ENCODE measurements at places on chromosomes 3 and 15. TPM values are rescaled to one million over a fixed set of nuclear protein-coding genes. Genes with fewer than 3 reads are reported as not detected.

GRCh38 chr15:39140060-39140604 lies 440.7 kb upstream of the THBS1 start:
- DNase-seq: peak; percentile 42

DNA sequence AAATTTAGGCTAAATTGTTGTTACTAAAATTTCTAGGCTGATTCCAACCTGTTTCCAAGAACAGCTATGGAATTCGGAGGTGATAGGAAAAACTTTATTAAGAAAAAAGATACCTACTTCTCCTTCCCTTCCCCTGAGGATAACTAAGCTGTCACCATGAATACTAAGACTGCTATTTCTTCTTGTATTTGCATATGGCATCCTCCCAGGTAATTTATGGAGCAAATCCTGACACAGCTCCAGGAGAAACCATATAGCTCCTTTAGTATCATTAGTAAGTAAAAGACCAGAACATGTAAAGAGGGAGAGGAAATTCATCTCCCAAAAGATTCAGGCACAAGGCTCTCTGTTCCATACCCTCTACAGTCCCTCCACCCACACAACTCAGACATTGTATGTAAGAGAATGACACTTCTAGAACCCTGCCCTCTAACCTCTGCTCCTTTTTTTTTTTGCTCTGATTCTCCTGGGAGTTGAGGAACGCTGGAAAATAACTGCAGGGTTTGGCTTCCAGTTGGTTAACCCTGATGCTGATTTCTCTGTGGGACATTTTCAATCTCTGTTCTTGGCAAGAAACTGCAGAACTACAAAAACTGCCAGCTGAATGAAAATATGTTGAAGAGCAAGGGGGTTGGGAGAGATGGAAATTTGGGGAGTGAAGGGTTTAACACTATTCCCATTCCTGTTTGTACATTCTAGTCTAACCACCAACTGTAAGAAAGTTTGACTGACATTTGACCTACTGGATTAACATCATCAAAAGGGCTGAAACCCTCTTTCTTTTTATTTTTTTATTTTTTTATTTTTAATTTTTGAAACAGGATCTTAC lies 14.2 kb upstream of the MAGI1 start:
- DNase-seq: no peak

- DNase-seq: no peak
Measured at GRCh38 chr3:120258009-120258408, 27.0 kb downstream of the GPR156 start.

GRCh38 chr3:51968170-51968775 lies 1.0 kb upstream of the PCBP4 start:
- DNase-seq: no peak

GRCh38 chr3:65412588-65412987 lies 626.1 kb downstream of the MAGI1 start:
- DNase-seq: peak; percentile 42

DNA sequence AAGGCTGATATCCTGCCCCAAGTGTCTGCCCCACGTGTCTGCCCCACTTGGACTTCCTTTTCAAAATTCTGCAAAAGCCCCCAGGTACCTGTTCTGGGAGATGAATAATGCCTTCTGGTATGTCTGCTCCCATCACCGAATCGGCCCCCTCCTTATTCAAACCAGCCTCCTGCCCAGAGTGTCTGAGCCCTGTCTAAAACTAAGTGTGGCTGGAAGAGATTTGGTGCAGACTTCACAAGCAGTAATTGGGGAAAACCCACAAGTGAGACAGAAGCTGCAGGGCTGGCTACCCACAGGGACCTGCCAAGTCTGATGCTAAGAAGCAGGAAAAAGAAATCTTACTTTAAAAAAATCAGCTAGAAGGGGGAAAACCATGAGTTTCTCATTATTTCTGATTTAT lies 85.1 kb downstream of the DUT start:
- DNase-seq: no peak

- DNase-seq: no peak
Measured at GRCh38 chr15:99138491-99138982, 33.7 kb downstream of the SYNM start.

DNA sequence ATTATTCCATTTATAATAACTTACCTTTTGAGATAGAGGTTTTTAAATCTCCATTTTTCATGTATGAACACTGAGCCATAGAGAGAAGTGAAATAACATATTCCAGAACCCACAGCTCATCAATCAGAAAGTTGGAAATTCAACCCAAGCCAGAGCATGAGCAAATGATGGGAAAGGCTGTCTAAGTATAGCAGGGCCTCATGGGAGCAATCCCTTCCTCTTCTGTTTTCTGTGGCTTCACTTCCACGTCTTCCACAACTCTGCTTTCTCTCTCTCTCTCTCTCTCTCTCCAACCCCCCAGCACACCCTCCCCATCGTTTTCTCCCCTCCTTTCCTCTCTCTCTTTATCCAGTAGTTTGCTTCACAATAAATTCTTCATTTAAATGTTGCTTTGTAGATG lies 14.8 kb upstream of the IL1RAP start:
- peak; percentile 34 for DNase-seq

DNA sequence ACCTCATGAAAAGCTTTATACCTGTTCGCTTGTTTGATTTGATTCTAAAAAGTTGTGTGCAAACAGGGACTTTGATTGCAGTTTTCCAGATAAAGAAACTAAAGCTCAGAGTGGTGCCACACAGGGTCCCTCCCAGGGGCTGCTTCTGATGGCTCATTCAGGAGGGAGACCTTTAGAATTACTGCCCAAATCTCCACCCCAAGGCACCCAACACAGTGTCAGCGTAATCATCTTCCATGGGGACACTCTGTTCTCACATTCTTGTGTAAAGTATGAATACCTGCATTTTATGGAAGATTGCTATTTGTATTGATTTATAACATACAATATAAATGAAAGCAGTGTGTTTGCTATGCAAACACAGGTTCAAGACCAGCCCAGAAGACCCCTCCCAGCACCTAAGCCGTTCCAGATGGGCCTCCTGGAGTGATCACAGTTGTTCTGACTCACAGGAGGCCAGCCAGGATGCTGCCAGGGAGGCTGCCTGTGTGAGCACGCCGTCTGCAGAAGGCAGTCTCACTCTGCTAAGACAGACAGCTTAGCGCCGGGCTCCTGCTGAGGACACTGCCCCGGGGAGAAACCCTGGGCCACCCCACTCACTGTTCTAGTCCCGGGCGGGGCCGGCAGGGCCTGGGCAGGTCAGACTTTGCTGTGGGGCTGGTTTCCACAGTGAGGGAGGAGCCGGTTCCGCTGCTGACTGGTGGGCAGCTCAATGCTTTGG lies 185.6 kb downstream of the FAM43A start:
- DNase-seq: no peak

DNA sequence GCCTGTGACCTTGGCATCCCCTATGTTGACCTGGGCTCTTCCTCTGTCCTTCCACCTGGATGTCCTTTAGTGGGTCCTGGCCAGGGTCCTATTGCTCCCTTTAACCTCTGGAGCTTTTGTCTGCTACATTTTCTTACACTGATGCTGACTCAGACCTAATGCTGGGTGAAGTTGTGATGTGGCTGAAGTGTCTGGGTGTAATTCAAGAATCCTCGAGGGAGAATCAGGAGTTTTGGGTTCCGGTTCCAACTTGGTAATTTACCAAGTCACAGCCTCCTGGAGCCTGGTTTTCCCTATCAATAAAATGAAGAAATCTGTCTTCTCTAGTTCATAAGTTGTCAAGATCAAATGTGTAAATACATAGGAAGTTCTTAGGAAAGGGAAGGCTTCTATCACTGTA lies 25.6 kb downstream of the CEP19 start:
- no peak for DNase-seq

- no peak for DNase-seq
Measured at GRCh38 chr3:184472723-184473428, 88.7 kb upstream of the EPHB3 start.

DNA sequence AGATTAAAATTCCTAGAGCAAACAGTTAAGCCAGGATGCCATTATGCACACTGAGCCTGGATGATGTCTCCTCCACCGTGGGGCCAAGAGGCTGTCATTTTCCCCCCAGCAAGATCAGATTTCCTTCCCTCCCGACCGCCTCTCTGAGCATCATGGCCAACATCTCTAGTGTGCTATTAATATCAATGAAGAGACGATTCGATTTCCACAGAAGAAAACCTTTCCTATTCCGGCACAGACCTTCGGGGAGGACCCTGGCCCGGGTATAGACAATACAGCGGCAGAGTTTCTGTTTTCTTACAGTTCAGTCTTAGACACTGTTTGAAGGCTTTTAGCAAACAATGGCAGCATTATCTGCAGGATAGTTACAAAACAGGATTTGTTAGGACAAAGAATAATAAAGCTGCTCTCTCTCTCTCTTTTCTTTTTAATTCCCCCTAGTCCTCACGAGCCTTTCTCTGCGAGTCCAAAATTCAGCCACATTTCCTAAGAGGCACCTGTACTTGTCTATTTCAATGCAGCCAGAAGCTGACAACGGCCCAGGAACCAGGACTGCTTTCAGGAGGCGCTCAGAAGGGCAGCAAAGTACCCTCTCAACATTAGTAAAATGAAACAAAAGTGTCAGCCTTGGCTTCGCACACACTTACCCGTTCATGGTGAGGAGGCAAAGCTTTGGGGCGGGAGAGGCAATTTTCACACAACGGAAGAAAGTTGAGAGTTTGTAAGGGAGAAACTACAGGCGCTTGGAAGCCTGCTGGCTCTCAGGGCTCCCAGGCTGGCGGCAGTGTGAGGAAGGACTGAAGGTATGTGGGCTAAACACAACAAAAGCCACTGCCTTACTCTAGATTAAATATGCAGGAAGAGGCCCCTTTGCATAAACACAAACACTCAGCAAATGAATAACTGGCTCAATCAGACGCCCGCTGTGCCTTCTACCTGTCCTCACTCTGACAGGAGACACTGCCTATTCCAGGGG lies 278.0 kb downstream of the FOXP1 start:
- peak; percentile 86 for DNase-seq

- no peak for DNase-seq
Measured at GRCh38 chr3:52403955-52404354, 40.9 kb downstream of the SEMA3G start.

GRCh38 chr15:92803852-92804609 lies 96.1 kb upstream of the CHD2 start:
- DNase-seq: no peak

DNA sequence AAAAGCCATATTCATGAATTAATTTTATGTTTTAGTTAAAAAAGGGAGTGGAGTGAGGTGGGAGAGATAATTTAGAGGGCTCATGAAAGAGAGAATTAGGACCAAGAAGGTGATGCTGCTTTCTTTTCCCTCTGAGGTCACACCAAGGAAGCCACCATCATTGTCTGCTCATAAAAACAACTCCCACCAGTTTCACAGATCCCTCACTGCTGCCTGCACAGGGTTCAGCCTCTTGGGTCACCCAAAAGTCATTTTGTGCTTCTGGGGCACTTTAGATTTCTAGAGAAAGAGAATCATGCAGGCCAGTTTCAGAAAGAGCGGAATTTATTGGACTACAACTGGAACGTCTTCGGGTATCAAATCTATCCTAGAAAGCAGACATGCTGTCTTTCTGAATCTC lies 241.4 kb upstream of the EOMES start:
- no peak for DNase-seq

DNA sequence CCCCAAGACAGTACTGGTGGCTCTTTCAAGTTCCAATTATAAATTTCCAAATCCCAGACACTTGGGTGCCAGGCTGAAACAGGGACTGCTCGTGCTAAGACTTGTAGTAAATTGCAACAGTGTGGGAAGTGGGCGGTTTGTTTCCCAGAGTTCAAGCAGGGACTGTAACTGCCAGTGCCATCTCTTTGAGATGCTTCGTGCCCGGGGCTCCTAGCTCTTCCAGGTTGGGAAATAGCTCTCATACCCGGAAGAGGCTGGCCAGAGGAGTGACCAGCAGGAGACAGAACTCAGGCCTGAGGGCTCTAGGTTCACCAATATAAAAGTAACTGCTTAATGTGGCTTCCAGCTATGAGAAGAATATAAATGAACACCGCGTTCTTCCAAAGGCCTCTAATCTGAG lies 54.0 kb upstream of the NEO1 start:
- DNase-seq: no peak

- DNase-seq: no peak
Measured at GRCh38 chr3:23834082-23834870, 28.5 kb downstream of the UBE2E1 start.

- DNase-seq: no peak
Measured at GRCh38 chr3:182730675-182731042, 62.6 kb upstream of the ATP11B start.

DNA sequence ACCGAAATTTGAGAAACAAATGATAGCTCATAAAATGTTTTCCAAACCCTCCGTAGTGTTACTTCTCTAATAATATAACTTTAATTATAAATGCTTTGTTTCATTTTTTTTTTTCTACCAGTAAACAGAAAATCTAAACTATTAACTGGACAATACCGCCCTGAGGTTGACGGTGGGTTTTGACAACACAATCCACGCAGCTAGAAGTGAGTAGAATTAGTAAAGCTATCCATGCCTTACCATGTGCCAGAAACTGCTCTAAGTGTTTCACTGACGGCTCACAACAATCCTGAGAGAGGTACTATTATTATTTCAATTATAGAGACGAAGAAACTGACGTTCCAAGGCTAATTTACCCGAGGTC lies 410 bp downstream of the NDUFAF1 start:
- no peak for DNase-seq

- peak; percentile 42 for DNase-seq
Measured at GRCh38 chr15:32641517-32642059, at the start of gene SCG5. SCG5 (plus strand) TSS chr15:32641710; CDS start chr15:32643593, 1,883 bp downstream.

GRCh38 chr3:182683858-182684257 lies 109.4 kb upstream of the ATP11B start:
- DNase-seq: no peak

DNA sequence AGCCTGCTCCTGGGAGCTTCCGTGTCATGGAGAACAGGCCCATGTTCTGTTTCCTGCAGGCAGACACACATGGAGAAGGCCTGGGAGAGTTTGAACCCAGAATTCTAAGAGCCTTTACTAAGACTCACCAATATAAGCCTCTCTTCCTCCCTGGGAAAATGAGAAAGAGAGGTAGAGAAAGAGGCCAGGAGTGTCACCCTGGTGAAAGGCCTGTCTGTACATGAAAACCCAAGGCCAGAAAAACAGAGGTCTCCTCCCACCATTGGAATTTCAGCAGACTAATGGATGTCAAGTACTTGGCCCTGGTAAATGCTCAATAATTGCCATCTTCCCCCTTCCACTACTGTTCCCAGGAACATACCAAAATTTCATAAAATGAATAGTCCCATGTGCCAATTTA lies 117.6 kb downstream of the TOP2B start:
- DNase-seq: no peak

- DNase-seq: no peak
Measured at GRCh38 chr3:151312972-151313371, 3.6 kb downstream of the GPR87 start.

DNA sequence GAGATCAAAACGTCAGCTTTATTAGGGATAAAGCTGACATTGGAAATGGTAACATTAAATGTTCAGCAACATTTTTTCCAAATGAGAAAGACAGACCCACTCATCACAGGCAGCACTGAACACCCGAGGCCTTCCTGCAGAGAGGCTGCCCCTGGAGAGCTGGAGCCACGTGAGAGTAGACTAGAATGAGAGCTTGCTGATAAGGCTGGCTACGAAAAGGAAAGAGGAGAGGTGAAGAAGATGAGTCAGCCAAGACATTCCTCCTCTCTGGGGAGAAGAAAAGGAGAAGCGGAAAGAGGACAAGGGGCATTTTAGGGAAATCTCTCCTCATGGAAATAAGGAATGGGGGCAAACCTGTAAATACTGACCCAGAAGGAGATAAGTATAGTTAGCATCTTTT lies 7.3 kb downstream of the CYP19A1 start:
- DNase-seq: no peak

Gene CTXN2
- not detected for polyA plus RNA-seq

Gene ACKR2
- polyA plus RNA-seq: 0.72 TPM

Gene PATL2
- polyA plus RNA-seq: 1.3 TPM

Gene CIAO2A
- polyA plus RNA-seq: 45.5 TPM

Gene CLDN11
- 2.3 TPM for polyA plus RNA-seq

Gene IGDCC3
- polyA plus RNA-seq: 3.0 TPM

Gene CFAP100
- 0.35 TPM for polyA plus RNA-seq

Gene WDR93
- 0.37 TPM for polyA plus RNA-seq

Gene NR2F2
- polyA plus RNA-seq: 45.6 TPM
